Hematopoietic multipotent progenitor cell treated with erythropoietin and hydrocortisone succinate and interleukin-3 and kit ligand, for 15 days (in vitro differentiated cells): ENCODE measurements at places on chromosomes 7 and 10.

- DNase-seq: no peak
Measured at GRCh38 chr10:117541909-117542705, 439 bp upstream of the EMX2 start.

DNA sequence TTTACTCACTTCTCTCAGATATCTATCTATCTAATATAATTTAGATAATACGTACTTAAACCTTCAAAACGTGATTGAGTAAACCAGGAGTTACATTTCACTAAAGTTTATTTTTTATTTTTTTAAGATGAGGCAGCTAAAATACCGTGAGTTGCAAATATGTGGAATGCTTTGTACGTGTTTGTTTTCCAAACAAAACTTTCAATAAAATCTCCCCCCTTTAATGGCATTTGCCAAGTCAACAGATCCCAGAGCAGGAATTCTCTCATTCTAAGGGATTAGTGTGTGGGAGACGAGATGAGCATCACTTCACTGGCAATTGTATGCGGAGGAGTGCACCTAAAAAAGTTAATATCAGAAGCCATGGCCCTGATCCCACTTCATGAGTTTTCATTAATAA lies 53.7 kb upstream of the MAGI2 start:
- DNase-seq: no peak

- no peak for DNase-seq
Measured at GRCh38 chr10:14366760-14367159, 36.0 kb upstream of the FRMD4A start.

DNA sequence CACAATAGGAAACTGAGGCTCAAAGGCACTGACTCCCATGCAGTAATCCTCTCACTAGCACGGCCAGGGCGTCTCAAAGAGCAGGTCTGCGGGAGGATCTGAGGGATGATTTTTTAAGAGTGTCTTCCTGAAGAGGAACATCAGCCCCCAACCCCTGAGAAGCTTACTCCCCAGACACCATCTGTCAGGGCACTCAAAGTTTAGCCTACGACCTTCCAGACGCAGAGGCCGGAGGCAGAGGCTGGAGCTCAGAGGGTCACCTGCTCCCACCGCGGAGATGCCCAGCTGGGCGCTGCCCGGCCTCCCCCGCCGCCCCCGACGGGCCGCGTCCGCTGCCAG lies 1.7 kb downstream of the ZNF777 start:
- no peak for DNase-seq
